ENCODE measurements at places on chromosomes 16 and 17.

DNA sequence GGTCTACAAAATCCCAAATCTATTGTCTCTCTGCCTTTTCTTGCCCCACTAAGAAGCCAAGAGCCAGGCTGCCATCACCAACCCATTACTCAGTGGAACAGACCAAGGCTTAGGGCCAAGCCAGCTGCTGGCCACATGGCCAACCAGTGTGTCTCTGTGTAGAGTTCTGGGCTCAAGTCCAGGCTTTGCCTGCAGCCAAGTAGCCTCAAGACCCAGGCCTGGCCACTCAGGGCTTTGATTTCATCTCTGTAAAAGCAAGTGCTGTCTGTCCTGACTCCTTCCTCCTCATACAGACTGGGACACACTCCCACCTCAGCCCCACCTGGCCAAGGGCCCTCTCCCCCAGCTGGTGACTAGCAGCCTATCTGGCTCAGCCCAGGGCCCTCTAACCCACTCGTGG lies 14.6 kb downstream of the SREBF1 start:
- peak; percentile 74 for DNase-seq

- no peak for DNase-seq
Observed at GRCh38 chr17:43439041-43439440, 40.2 kb downstream of the ARL4D start.

GRCh38 chr17:64278614-64279013 lies 15.6 kb upstream of the TEX2 start:
- DNase-seq = no peak

GRCh38 chr17:27607521-27608091 lies 23.4 kb upstream of the LGALS9 start:
- no peak for DNase-seq

DNA sequence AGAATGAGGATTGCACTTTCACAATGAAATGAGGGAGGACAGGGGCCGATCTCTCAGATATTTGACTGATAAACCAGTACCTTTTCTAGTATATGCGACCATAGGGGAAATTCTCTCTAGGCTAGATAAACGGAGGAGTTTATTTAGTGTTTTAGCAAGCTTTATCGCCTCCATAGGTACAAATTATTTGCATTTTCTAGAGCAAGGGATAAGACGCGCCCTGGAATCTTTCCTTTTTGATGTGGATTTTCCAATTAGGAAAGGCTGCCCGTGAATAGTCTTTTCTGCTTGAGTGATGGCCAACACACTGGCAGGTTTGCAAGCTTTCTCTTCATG lies 351 bp upstream of the GDPD1 start:
- no peak for DNase-seq

DNA sequence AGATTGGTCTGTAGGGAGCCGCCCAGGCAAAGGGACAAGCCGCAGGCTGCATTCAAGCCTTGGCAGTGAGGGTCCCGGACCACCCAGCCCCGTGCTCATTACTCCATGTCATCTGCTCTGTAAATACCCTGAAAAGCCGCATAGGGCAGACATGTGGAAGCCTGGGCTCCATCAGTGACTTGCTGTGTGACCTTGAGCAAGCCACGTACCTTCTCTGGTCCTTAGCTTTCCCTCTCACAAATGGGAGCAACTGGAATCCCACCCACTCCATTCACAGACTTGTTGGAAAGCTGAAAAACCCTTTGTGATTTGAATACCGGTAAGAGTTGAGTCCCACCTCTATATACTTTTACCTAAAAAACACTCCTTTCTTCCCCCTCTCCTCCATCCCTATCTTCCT lies 11.9 kb downstream of the CAMKK1 start:
- DNase-seq = no peak

DNA sequence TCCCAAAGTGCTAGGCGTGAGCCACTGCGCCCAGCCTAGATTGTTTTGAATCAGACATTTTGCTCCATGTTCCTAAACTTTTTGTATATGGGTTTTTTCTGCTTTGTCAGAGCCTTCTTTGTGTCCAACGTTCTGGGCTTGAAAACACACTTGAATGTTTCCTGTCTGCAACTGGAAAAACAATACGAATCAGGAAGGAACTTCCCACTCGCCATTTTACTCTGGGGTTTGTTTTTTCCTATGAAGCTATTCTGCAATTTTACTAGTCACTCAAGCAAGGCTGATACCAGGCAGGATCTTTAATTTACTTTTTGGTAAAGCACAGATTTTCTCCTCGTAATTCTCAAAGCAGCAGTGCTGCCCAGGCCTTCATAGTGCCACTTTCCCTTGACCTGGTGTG lies 31.6 kb downstream of the ARHGAP17 start:
- DNase-seq = no peak

All from prostate gland (tissue), 2 donors.